ENCODE measurements at places on chromosomes 1 and 21.

DNA sequence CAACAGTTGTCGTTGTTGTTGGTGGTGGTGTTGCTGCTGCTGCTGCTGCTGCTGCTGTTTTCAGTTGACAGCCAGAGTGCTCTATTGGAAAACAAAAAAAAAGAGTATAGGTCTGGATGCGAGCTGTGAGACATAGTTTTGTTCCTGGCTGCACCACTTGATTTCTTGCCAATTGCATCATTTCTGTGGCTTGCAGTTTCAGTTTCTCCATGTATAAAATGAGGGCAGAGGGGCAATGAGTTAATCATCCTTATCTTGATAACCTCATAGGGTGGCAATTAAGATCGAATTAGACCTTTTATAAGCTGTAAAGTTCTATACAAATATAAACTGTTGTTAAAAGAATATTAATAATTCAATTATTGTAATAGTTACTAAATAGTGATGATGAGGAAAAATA lies 156.7 kb downstream of the DMRTA2 start:
- DNase-seq: no peak

- peak; percentile 56 for DNase-seq
These were observed 29.0 kb upstream of the NTPCR start for GRCh38 chr1:232921381-232921780.

DNA sequence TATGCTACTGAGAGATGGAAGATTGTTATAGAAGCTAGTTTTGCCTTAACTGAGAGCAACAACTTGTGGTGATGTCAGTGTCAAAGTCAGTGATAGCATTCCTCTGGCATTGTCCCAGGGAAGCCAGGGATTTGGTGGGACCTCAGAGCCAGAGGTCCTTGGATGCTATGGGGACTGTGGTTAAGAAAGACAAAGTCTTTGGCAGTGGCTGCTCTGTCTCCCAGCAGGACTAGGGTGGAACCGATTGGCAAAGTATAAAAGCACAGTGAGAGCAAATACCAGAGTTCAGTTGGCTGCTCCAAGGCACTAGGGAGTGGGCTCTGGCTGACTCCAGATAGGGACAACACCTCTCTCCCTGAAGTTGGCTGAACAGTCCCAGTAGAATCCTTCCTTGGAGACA lies 104.8 kb downstream of the GDAP2 start:
- peak; percentile 52 for DNase-seq

GRCh38 chr1:179761296-179761695 lies 18.2 kb downstream of the FAM163A start:
- DNase-seq: no peak

DNA sequence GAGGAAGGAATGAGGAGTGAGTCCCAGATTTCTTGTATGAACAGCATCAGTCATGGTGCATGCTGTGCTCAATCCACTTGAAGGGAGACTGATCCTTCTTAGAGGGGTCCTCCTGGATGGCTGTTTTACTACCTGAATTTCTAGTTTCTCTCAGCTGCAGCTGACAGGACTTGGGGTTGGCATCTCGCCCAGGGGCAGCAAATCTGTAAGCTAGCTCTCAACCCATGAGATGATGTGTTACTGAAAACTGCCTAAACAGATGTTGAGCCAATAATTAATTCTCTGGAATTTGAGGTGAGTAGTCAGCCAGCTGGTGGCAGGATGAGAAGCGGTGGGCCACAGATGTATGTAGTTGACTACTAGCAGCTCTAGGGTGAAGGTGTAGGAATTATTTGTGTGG lies 19.6 kb downstream of the BACH1 start:
- DNase-seq: no peak

GRCh38 chr1:20325844-20326420 lies 35.3 kb downstream of the VWA5B1 start:
- DNase-seq: no peak

DNA sequence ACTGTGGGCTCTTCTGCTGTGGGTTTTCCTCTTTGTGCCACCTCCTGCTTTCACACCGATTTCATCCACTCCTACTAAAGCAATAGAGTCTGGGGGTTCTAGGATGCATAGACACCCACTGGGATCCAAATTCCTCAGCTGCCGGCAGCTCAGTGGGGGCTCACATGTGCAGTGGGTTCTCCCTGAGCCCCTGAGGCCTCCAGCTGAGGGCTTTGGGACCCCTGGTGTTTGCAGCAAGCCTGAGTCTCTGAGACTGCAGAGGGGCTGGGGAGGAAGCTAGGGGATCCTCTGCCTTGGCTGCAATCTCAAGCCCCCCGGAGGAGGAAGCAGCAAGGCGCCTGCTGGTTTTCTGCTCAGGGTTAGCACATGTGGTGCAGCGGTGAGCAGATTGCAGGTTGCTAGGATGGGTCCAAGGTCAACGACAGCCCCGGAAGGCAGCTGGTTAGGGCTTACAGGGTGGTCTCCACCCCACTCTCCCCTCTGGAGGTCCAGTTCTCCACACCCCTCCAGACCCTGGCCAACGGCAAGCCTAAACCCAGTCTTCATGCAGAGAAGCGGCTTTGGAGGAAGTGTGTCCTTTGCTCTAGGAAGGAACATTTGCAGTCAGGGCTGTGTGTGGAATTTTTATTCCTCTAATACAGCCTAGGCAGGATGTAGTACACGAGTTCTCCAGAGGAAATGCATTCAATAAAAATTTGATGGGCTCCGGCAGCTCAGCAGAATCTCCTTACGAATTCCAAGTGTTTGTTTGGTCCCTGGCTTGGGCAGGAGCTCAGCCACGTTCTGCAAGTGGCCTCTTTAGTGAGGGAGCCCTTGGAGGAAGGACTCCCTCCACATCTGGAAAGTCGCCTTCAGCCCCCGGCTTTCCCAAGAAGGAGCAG lies 269.1 kb upstream of the VAMP3 start:
- DNase-seq: no peak

GRCh38 chr1:54663725-54664124 lies 22.1 kb downstream of the MROH7 start:
- DNase-seq: no peak

- no peak for DNase-seq
These were observed 2.6 kb downstream of the TAGLN2 start for GRCh38 chr1:159922511-159923202.

- DNase-seq: no peak
These were observed 23.6 kb downstream of the DIP2A start for GRCh38 chr21:46482225-46482845.

- no peak for DNase-seq
These were observed 3.5 kb downstream of the TGFB2 start for GRCh38 chr1:218348628-218349071.

DNA sequence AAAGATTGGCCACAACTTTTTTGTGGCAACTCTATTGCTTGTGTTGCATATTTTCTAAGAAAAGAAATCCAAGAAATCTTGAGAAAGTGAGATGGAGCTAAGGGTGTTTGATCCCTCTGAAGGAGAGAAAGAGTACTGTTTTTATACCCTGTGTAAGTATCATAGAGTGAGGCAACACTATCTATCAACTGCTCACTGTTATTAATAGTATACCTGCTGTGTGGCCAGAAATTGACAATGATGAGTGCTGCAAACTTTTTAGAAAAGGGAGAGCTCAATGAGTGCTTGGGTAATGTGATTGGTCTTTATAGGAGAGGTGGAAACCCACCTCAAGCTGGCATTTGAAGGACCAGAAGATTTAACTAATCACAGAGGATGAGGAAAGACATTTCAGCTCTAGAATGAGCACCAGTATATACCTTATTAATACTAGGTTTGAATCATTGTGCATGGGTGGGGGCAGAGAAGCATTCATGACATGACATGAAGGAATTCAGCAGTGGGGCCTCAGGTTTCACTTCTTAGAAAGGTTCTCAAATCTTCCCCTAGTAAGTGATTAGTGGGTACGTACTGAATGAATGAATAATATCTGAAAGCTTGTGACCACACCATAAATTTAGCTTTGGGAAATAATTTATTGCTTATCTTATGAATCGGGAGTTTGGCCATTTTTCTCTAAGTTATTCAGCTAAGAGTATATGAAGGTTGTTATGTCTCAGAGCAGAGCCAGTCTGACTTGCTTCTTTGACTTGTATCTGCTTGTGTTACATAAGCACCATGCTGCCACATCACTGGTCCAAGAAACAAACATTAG lies 169.2 kb upstream of the SGIP1 start:
- no peak for DNase-seq

- no peak for DNase-seq
These were observed 295.4 kb upstream of the ESRRG start for GRCh38 chr1:217018648-217019047.

- no peak for DNase-seq
These were observed 16.2 kb upstream of the MEF2D start for GRCh38 chr1:156516821-156517220.
